ENCODE measurements at places on chromosomes 2 and 18. TPM values are rescaled to one million over a fixed set of nuclear protein-coding genes. Genes with fewer than 3 reads are reported as not detected.

GRCh38 chr2:172091761-172092566 is 6.7 kb downstream of the DLX1 start:
- DNase-seq, result no peak

DNA sequence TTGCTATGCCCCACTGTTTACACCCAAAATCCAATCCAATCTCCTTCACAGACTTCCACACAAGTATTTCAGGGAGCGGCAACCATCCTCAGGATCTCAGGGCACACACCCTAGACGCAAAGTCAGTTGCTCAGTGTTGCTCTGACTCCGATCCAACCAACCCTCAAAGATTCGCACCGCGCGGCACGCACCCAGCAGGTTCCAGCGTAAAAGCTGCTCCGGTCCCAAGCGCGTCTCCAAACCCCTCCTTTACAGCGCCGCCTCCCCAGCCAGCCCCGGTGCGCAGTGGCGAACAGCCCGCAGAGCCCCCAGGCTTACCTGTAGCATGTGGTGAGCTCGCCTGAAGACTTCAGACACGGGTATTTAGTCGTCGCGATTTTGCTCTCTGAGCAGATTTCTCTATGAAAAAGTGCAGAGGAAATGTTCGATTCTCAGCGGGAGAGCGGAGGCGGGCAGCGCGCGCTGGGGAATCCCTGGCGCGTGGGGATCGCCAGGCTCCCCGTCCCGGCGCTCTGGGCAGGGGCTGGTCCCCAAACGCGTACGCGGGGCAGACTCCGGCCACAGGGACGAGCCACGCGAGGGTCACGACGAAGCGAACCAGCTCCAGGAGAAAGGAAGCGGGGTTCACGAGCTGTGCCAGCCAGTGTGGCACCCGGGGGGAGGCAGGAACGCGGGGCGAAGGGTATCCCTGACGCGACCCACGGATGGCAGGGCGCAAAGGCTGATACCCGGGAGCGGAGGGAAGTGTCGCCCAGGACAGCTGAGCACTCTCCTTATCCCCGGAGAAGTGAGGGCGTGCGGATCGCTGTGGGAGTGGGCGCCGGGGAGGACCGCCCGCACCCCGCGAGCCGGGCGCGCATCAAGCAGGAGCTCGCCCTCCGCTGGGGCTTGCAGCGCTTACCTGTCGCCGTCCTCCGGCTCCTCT is 650 bp downstream of the CCBE1 start:
- DNase-seq, result no peak

- no peak for DNase-seq
Measured at GRCh38 chr18:46754661-46755292, 2.1 kb downstream of the ST8SIA5 start.

- DNase-seq, result no peak
Measured at GRCh38 chr2:96402591-96402990, 67.0 kb downstream of the NCAPH start.

GRCh38 chr2:240986787-240987411 is 11.5 kb upstream of the SNED1 start:
- DNase-seq, result peak; percentile 64

DNA sequence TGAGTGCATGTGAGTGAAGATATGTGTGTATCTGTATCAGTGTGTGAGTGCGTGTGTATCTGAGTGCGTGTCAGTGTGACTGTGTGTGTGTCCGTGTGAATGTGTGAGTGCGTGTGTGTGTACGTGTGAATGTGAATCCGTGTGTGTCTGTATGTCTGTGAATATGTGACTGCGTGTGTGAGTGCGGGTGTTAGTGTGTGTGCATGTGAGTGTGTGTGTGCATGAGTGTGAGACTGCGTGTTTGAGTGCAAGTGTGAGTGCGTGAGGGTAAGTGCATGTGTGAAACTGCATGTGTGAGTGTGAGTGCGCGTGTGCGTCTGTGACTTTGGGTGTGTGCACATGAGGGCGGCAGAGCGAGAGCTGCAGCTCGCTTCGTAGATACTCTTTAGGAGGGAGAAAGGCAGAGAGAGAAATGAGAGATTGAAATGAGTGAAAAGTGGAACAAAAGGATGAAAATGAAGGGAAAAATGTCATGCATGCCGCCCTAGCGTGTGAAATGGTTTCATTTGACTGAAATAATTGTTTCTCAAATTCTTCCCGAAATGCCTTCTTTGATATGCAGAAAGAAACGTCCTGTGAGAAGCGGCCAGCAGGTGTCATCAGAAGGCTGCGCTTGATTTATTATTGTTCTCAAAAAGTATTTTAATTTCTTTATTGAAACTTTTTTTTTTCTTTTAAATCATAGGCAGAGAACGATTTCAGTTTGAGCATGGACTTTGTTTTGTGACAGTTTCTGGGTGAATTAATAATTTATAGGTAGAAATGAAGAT is 25.6 kb downstream of the ZNF407 start:
- DNase-seq, result no peak

ARMC9 gene
- 17.8 TPM for total RNA-seq
